Stromal cell of bone marrow (primary cell): ENCODE measurements at places on chromosomes 2 and 18.

DNA sequence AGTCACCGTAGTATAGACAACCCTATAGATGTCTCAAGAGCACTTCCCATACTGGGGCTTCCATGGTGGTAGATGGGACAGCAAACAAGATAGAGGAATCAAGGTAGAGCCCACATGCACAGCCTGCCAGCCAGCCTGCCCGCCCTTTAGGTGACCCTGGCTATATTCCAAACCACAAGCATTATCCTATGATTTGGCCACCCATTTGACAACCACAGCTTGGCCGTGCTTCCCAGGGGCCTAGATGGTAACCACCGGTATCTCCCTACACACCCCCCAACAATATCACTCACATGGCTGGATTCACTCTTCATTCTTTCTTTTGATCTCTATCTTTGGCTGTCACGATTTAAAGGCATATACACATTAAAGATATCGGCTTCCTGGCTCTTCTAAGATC is 85.3 kb downstream of the CDK15 start:
- DNase-seq, result no peak

GRCh38 chr2:225122583-225123486 is 80.6 kb upstream of the DOCK10 start:
- no peak for DNase-seq

DNA sequence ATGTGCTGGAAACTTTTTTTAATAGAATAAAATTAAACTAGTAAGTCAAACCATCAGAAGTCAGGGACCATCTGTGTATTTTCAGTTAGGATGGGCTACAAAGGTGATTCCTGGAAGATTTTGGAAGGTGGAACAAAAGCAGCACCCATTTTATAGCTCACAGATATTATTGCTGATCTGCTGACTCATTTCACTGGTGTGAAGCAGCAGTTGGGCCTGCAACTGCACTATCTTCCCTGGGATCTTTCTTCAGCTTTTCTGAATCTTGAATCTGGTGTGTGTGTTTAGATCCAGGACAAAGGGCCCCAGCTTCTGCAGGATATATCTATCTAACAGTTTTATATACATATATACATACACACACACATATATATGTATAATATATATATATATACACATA is 35.6 kb upstream of the BCL11A start:
- DNase-seq, result no peak

DNA sequence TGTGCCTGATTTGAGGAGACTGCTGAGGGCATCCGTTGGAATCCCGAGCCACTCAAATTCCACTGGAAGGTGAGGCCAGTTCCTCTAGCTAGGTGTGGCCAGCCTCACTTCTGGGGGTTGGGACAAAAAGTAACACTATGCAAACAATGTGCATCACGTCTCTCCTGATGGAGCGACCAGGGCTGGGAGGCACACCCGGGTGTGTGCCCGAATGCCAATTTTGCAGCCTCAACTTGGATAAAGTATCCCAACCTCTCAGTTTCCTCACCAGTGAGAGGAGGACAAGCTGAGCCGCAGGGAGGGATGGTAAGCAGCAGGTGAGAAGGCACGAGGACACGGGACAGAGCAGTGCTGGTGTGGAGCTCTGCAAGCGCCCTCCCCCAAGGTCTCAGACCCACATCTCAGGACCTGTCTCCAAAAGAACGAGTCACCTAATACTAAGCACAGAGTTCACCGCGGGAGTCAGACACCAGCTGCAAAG is 218.3 kb downstream of the HAUS1 start:
- no peak for DNase-seq

DNA sequence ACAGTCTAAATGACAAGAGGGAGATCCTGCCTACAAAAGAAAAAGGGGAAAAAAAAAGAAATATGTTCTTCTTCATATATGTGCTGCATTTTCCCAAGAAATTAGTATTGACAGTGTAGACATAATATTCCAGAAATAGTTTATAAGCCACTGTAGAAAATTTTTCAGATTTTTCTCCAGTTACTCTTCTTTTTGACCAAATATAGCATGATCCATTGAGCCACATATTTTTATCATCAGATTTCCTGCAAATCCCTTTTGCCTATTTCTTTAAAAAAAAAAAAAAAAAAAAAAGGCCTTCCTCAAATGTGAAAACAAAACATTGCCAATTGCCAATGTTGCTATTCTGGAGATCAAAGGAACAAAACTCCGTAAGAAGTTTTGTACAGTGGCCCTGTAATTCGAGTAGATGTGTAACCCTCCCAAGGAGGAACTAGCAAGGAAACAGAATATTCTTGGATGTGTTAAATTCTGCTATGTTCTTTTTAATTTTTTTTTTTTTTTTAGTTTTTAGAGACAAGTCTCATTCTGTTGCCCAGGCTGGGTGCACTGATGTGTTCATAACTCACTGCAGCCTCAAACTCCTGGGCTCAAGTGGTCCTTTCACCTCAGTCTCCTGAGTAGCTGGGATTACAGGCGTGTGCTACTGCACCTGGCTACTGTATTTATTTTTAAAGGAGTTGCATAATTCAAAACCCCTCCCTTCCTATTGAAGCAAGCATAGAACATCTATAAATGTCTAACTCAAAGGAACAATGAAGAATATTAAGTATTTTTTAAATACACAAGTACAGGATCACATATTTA is 12.5 kb upstream of the CABYR start:
- no peak for DNase-seq

GRCh38 chr18:23585007-23585871 is 1.1 kb downstream of the NPC1 start:
- no peak for DNase-seq

DNA sequence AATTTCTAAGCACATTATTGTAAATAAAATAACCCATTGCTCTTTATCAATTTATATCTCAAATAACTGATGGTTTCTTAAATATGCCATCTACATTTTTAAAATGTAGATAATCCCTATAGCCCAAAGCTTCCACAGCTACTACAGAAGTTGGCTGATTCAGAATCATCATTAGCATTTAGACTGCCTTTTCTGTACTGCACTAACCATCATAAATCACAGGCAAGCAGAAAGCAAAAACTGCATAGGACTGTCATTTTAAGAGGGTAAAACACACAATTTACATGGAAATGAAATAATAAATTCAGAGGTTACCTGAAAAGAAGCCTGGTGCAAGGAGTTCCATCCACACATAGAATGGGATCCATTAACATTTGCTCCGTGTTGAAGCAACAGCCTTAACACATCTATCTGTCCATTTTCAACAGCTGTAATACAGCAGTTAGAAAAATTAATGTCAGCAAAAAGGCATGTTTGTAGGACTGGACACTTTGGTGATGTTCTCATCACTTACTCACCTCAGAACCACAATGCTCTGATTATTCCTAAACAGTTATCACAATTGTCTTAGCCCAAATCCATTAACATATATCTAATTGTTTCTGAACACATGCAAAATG is 38.4 kb upstream of the CHAC2 start:
- DNase-seq, result no peak

DNA sequence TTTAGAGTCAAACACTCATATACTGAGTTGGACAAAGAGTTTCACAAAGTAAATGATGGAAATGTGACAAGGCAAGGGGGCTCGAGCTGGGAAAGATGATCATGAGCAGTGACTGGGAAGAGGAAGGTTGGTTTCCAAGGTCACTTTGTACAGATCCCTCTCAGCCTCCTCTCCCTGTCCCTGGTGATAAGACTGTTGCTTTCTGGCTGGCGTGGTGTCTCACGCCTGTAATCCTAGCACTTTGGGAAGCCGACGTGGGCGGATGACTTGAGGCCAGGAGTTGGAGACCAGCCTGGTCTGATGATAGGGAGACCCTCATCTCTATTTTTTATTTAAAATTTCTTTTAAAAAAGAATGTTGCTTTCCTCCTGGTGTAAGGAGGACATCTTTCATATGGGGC is 86.6 kb upstream of the STPG4 start:
- DNase-seq, result no peak

DNA sequence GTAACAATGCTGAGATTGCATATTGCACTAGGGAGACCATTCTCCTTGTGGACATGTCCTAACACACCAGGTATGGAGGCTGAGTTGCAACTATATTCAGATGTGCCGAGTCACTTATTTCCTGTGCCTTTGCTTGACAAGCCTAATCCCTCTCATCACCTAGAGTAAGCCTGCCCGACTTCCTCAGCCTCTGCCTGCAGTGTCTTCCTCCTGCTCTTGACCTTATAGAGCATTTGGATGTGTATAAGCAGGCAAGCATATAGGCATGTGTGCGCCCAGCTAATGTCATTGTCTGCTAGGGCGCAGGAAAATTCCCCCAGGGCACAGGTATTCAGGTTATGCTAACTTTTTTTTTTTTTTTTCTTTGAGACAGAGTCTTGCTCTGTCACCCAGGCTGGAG is 316.9 kb downstream of the CDH2 start:
- DNase-seq, result no peak

DNA sequence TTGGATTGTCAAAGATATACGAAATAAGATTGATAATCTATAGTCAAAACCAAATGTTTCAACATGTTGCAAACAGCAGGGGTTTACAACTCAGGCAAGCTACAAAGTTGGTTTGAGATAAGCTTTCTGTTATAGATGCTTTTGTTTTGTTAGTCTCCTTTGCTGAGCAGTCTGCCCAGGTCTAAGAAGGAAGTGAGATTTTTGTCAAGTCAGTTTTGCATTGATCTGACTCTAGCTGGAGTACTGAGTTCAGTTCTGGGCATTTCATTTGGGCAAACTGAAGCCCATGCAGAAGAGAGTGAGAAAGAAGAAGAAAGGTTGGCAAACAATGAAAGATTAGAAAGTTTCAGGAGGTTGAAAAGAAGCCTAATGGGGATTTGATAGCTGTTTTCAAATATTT is 983.0 kb upstream of the SLC39A10 start:
- no peak for DNase-seq

DNA sequence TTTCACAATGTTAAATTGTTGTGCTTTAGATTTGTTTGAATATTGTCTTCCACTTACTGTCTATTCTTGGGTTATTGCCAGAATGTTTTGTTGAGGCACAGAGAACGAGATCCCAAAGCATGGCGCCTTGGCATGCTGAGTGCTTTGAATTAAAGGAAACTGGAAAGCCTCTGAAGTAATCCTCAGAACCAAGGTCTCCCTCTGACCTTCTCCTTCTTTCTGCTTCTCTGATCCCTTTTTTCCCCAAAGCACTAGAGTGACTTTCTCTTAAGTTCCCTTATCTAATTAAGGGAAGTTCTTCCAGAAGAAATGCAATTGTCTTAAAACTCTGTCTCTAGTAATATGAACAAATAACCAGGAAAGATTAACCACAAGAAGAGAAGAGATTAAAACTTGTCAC is 214.7 kb downstream of the SPP2 start:
- no peak for DNase-seq

- DNase-seq, result no peak
Measured at GRCh38 chr2:8541223-8541622, 140.6 kb upstream of the ID2 start.

- no peak for DNase-seq
Measured at GRCh38 chr2:134536296-134536695, 182.5 kb downstream of the TMEM163 start.

DNA sequence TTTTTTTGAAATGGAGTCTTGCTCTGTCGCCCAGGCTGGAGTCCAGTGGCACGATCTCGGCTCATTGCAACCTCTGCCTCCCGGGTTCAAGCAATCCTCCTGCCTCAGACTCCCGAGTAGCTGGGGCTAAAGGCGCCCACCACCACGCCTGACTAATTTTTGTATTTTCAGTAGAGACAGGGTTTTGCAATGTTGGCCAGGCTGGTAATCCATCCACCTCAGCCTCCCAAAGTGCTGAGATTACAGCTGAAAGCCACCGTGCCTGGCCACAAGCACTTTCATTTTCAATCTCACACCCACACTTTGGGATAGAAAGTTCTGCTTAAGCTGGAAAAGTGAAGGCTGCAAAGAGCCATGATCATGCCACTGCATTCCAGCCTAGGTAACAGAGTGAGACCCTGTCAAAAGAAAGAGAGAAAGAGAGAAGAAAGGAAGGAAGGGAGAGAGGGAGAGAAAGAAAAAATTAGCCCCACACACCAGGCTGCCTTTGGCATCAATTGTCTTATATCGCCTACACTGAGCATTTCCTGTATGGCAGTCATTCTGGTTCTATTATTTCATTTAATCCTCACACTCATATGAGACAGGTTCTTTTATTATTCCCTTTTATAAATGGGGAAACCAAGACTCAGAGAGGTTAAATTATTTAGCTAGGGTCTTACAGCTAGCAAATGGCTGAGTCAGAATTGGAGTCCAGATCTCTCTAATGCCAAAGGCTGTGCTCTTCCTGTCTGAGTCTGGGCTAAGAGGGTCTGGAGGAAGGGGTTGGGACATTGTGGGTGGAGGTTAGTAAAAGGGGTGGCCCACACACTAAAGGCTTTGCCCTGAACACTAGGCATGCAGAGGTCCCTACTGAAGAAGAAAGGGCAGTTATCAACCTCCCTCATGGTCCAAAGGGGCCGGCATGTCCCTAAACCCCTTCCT is 37.9 kb upstream of the PKDCC start:
- DNase-seq, result no peak

- DNase-seq, result no peak
Measured at GRCh38 chr2:214549946-214550345, 139.1 kb downstream of the VWC2L start.

- DNase-seq, result no peak
Measured at GRCh38 chr2:232420463-232421188, 14.0 kb downstream of the ALPG start.

DNA sequence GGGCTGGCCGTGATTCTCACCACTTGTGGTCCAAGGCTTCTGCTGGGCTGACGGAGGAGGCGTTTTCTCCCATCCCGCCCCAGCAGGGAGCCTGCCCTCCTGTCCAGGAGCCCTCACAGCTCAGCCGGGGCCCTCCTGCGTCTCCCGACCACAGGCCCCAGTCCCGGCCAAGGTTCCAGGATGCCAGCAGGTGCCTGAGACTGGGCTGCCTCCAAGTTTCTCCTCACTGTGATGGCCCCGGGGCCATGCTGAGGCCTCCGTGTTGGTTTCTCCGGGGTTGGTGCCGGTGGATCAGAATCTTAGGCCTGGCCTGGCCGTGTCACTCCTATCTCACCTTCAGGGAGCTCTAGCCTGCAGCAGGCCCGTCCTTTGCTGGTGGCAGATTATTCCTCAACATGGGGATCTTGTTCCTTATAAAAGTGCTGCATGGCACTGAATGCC is 5.9 kb downstream of the KCNG2 start:
- DNase-seq, result no peak

DNA sequence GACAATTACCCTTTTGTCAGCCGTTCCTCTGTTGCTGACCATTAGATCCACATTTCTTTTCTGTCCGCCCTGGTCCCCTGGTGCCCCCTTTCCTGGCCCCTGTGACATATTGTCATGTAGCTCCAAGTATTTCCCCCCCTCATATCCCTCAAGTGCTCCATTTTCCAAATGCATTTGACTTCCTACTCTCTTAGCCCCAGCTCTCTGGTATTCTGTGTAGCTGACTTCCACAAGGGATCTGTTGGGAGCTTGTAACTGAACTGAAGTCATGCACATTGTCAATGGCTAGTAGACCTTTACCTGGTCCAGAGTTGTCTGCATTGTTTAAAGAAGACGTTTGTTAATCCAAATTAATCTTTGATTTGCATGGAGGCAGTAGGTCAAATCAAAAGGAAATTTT is 34.8 kb downstream of the LIPG start:
- DNase-seq, result no peak

- DNase-seq, result no peak
Measured at GRCh38 chr2:230942920-230943896, 18.2 kb upstream of the GPR55 start.

GRCh38 chr18:50441501-50441900 is 66.7 kb downstream of the SKA1 start:
- DNase-seq, result no peak
